ENCODE measurements at places on chromosomes 6 and 20.
A peak's percentile ranks its signal among the peaks of the same experiment; 100 is the strongest.

DNA sequence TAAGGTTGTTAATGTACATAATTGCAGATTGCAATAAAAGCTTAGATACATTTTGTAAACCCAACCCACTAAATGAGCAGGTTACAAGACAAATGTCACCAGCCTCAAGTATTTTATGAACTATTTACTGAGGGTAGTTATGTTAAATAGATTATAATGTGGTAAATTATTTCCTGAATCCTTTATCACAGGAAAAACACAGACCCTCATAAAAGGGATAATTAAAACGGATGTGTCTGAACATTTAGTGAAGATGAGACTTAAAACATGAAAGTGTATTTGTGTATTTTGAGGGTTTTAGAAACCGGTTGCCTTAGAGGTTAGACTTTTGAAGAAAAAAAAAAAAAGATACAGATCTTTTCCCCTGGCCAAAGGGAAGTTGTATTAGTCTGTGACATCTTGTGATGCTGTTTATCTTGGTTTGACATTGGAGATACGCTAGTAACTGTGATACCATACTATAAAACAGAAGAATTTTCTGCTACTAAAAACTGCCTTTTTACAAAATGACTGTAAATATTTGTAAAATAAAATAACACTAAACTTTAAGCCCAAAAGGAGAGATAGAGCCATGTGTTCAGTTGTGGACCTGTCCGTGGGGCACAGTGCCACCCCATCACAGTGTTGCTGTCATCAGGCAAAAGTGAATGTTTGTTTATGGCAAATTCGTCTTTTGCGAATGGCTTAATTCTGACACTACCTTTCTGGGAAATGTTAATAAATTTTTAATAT is 9.7 kb downstream of the DYNLT1 start:
- no peak for DNase-seq

GRCh38 chr20:50877232-50877743 is 53.9 kb downstream of the ADNP start:
- DNase-seq, result no peak

GRCh38 chr6:148501178-148501590 is 158.5 kb downstream of the SASH1 start:
- no peak for DNase-seq

- no peak for DNase-seq
These were observed 697.2 kb upstream of the CITED2 start for GRCh38 chr6:140071601-140072062.

GRCh38 chr6:16136621-16137450 is 8.0 kb downstream of the MYLIP start:
- peak; percentile 59 for DNase-seq

DNA sequence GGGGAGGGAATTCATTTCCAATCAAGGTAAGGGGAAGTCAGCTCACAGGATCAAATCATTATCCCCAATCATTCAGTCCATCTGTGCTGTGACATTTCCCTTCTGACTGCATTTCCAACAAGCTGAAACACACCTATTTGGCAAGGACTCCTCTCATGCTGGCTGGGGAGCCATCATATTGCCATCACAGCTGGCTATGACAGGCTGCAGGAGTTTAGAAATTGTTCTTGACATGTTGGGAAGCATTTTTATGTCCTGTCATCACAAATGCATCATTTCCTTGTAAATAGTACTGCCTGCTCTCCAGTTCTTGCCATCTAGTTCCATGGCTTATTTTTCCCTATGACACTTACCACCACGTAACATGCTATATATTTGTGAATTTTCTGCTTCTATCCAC is 113.9 kb upstream of the TMEM170B start:
- DNase-seq, result no peak

DNA sequence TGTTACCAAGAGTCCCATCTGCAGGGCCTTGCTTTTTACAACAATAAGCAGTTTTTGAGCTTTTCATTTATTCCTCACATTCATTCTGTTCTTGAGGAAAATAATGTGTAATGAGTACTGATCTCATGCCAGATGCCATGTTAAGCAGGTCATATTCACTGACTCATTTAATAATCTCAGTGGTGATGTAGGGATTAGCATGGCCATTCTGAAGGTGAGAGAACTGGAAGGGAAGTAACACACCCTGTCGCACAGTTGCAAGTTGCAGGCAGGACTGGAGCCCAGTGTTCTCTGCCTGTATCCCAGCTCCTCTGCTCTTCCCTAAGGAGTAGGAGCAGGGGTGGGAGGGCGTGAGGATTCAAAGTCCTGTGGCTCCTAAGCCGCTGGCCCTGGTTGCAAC is 5.6 kb downstream of the PCIF1 start:
- no peak for DNase-seq

GRCh38 chr6:33433544-33434191 is 13.8 kb downstream of the SYNGAP1 start:
- no peak for DNase-seq

DNA sequence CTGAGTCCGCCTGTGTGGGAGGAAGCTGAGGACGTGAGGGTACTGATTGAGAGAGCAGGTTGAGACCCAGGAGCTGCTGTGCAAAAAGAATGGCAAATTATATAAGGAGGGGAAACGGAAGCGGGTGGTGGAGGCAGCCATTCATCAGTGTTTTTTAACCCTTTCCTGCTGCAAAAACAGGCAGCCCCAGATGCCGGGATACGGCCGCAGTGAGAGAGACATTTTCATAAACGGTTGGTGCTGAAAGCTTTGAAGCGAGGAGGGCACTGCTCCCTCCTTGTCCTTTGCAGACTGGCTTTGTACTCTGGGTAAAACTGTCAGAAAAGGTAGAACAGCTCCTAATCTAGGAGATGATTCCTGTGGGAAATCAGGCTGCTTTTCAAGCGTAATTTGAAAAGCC is 56.4 kb downstream of the TTI1 start:
- DNase-seq, result no peak

GRCh38 chr6:75882734-75883133 is 133.7 kb downstream of the MYO6 start:
- peak; percentile 2 for DNase-seq

DNA sequence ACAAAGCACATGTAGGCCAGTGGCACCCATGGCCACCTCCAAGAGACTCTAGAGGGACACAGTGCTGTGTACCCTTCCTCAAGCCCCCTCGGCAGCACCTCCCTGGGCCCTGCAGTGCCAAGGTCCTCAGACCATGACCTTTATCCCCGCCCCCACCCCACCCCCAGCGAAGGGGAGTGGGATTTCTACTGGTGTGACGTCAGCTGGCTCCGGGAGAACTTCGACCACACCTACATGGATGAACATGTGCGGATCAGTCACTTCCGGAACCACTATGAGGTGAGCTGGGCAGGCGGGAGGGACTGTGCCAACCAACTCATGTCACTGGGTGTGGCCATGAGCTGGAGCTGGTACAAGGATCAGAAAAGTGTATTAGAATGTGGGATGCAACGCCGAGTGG is 38.0 kb downstream of the TTLL9 start:
- DNase-seq, result no peak

GRCh38 chr6:124927806-124928205 is 34.4 kb upstream of the RNF217 start:
- DNase-seq, result no peak

DNA sequence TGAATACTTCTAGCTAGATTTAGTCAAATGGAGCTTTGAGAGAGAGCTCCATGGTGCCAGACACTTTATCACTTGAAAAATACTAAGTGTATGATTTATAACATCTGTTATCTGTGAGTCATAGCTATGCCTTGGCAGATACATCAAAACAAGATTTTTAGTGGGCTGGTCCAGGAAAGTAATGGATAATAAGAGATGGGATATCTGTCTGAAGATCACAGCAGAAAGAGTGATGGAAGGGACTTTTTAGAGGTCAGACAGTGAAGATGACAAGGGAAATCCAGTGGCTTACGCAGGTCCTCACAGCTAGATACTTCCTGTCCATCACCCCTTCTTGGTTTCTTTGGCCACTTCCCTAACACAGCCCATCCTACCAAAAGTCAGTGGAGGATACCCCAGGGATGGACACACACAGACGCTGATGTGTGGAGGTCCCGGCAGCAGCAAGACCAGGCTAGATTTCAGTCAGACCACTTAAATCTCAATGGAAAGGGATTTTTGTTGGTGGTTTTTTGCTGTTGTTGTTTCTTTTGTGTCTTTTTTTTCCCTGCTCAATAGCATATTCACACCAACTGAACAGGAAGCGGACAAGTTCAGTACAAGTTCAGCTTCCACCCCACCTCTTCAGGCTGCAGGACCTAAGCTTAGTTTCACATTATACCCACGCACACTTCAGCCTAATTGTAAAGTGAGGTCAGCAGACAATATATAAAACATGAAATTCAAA is 209.3 kb downstream of the ALDH8A1 start:
- DNase-seq, result peak; percentile 23

GRCh38 chr6:143538374-143538773 is 26.9 kb upstream of the FUCA2 start:
- no peak for DNase-seq

DNA sequence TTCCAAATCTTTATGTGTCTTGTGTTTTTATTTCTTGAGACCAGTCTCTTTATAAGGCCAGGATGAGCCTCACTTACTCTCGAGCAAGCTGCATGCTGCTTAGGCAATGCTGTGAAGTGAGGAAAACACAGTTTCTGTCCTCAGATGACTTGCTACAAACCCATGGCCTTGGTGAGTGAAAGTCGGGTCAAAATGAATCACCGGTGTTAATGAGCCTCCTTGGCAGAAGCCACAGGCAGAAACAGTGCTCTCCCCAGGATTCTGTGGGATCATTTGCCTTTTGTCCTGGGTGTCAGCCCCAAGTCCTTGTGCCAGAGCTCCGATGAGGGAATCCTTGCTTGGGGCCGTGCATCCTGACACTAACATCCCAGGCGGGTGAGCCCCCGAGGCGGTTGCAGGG is 482.5 kb downstream of the QKI start:
- DNase-seq, result no peak

DNA sequence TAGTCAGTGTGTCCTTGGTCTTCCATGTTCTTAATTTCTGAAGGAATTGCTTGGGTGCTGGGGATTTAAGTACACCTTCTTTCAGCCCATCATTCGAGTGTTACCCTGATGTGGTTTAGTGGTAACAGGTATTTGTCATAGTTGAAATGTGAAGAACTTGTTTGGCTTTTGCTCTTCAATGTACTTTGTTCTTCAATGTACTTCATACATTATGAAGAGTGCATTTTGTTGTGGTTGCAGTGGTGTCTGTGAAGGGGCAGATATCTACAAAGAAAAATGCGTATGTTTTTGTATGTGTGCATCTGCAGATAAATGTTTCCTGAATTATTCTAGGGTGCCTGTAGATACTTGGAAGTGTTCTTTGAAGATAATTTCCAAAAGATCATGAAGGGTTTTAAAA is 111.2 kb upstream of the SUPT3H start:
- DNase-seq, result no peak

DNA sequence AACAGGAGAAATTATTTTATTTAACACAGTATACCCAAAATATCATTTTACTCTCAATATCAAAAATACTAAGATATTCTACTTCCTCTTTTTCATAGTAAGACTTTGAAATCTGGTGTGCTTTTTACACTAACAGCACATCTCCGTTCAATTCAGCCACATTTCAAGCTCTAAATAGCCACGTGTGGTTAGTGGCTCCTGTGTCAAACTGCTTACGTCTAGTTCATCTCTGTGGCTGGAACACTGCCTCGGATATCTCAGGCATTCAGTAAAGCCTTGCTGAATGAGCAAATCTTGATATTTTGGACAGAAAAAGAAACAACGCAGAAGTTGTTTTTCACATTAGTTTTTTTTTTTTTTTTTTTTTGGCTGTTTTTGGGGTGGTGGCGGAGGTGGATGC is 136.1 kb downstream of the EYA4 start:
- DNase-seq, result no peak

- DNase-seq, result no peak
These were observed 494.6 kb downstream of the RFPL4B start for GRCh38 chr6:112841553-112842329.

GRCh38 chr6:17486680-17487079 is 93.3 kb downstream of the CAP2 start:
- DNase-seq, result no peak

DNA sequence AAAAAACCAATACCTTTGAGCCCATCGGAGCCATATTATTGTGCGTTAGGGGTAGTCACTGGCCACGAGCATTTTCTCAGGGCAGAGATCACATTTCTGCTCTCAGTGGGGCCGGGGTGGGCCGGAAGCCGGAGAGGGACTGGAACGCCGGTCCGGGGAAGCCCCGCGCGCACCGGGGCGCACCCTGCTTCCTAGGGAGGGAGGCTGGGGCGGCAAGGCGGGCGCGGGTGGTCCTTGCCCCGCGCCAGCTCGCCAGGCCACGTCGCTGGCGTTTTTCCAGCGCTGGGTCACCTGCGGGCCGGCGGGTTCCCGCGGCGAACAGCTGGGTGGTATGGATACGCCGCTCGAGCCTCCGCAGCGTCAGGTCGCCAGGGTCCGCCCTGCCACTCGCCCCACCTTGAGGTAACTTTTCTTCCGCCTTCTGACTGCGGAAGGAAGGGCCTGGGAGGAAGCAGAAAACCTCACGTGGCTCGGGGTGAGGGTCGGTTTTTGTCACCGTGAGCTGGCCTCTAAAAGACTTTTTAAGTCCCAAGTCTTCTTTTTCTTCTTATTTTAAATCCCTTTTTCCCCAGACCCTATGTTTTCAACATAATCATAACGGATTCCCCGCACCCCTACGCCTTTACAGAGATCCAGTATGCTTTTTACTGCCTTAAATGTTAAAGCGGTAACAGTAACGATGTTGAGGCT is 2.7 kb upstream of the EEF1A1 start:
- no peak for DNase-seq

GRCh38 chr20:63973636-63974401 is 4.1 kb upstream of the ZNF512B start:
- DNase-seq, result no peak

GRCh38 chr6:80541181-80541580 is 434.7 kb downstream of the BCKDHB start:
- peak; percentile 30 for DNase-seq

GRCh38 chr6:54390362-54390761 is 82.1 kb downstream of the TINAG start:
- no peak for DNase-seq

- DNase-seq, result no peak
These were observed 29.9 kb upstream of the FERMT1 start for GRCh38 chr20:6152777-6153176.

- no peak for DNase-seq
These were observed 99.6 kb upstream of the DST start for GRCh38 chr6:56742122-56742791.

DNA sequence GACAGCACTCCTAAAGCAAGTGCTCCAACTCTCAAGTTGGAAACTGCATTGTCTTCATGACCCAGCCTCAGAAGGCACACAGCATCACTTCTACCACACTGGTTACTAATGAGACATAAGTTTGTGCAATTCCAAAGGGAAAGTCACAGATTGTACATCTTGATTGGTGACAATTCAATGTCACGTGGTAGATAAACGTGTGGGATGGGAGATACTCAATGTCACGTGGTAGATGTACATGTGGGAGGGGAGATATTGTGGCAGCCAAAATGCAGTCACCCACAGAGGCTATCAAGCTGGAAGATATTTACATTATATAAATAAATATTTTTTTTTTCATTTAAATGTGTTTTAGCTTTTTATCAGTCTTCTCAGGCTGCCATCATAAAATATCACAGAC is 393.3 kb downstream of the KIF16B start:
- DNase-seq, result no peak

- no peak for DNase-seq
These were observed 3.0 kb upstream of the FBXO9 start for GRCh38 chr6:53062169-53062539.

GRCh38 chr6:40977085-40977484 is 61.9 kb downstream of the UNC5CL start:
- DNase-seq, result no peak
